NCI-H69 (cell line): ENCODE measurements at places on chromosomes 2 and 18.

GRCh38 chr2:112081262-112081661, 26.2 kb downstream of the TMEM87B start:
- no peak for DNase-seq

DNA sequence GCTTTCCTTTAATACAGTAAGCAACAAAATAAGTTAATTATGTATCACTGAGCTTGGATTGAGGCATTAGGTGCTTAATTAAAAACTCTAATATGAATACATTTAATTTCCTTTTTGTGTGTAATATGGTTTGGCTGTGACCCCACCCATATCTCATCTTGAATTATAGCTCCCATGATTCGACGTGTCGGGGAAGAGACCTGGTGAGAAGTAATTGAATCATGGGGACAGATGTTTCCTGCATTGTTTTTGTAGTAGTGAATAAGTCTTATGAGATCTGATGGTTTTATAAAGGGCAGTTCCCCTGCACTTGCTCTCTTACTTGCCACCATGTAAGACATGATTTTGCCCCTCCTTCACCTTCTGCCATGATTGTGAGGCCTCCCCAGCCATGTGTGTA, 325.4 kb upstream of the CDH7 start:
- DNase-seq, result no peak

GRCh38 chr2:187554011-187554703, at the start of gene TFPI:
TFPI (minus strand) TSS chr2:187554435; CDS start chr2:187503768, 50,667 bp downstream.
- peak; percentile 22 for DNase-seq

DNA sequence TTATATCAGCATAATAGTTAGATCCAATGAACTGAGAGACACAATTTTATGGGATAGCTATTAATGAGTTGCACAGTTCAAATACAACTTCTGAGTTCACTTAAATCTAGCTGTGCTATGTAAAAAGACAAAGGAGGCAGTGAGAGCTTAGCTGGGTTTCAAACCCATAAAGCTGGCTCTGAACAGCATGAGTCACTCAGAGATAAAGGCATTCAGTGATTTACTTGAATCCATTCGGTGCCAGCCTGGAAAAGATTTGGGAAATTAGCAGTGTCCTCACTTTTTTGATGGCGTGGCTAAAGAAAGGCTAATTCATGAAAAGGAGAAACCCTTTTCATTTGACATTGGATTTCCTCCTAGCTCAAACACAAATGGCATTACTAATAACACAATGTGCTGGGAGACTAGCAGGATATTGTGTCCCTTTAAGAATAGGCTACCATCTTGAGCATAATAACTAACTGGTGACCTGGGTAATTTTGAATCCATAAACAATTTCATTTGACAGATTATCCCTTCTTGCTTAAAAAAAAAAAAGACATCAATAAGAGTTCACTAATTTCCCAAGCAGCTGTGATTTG, 98.4 kb upstream of the NEUROD1 start:
- peak; percentile 37 for DNase-seq

DNA sequence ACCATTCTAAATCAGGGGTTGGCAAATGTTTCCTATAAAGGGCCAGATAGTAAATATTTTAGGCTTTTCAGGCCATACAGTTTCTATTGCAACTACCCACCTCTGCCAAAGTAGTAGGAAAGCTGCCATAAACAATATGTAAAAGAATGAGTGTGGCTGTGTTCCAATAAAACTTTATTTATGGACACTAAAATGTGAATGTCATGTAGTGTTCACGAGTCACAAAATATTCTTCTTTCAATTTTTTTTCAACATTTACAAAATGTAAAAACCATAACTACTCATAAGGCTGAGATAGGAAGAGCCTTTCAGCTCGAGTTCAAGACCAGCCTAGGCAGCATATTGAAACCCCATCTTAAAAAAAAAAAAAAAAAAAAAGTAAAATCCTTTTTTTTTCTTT, 13.4 kb downstream of the KCNG3 start:
- DNase-seq, result no peak

- DNase-seq, result no peak
These were observed 16.2 kb downstream of the MSH6 start for GRCh38 chr2:47799031-47799609.

DNA sequence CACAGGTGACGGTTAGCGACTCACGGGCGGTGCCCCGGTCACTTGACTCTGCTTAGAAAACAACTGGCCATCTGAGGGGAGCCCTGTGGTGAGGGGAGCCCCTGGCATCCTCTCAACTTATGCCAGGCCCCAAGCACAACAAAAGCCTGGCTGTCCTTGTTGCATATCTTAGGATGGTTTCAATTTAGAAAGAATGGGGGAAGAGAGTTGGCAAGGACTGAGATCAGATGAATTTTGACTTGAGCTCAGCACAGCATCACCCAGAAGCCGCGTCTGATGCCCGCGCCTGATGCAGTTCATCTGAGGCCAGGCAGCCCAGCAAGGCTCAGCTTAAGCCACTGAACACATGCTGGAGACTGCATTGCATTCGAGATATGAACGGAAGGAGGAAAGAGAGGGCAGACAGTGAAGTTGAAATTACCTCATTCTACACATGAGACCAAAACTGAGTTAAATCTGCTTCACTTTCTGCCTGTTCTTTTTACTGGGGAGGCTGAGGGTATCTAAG, 36.8 kb downstream of the MYT1L start:
- no peak for DNase-seq

DNA sequence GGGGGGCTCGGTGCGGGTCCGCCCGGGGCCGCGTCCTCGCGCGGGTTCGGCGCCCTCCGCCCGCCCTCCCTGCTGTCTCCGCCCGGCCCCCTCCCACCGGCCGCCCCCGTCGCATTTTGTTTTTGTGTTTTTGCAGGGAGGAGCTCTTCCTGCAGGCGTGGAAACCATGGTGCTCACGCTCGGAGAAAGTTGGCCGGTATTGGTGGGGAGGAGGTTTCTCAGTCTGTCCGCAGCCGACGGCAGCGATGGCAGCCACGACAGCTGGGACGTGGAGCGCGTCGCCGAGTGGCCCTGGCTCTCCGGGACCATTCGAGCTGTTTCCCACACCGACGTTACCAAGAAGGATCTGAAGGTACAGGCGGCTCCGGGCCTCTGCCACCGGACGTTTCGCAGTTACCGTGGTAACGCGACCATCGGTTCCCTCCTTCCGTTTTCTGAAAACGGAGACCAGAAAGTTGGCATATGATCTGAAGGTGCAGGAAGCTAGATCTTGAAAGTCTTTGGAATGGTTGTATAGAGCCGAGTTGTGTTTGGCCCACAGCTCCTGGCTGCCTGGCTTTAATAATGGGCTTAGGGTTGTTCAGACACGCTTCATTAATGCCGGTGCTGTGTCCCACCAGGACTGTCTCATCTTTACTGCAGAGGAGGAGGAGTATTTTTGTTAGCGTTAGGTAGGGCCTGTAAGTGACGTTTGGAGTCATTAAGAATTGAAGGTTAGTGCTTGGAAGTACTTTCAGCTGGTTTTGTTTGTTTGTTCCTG, 891 bp downstream of the KDM3A start:
- DNase-seq, result peak; percentile 60

DNA sequence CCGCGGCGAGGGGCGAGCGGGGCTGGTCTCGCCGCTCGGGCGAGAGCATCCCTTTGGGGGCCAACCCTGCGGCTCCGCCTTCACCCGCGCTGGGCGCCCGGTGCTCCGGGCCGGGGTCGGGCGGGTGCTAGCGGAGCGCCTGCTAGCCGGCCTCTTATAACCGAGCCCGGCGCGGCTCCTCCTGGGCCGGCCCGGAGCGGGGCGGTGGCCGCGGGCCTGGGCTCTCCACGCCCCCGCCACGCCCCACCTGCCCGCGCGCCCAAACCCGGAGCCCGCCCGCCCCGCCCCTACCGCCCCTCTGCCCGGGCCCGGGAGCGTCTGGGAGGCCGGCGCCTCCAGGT, at the start of gene FOXI3:
FOXI3 (minus strand) TSS at position 129 of the 341 bp plus-strand sequence. CDS start 158 bp downstream, outside the sequence.
- peak; percentile 73 for DNase-seq

GRCh38 chr18:362311-363290, 94.8 kb upstream of the THOC1 start:
- DNase-seq, result peak; percentile 79

DNA sequence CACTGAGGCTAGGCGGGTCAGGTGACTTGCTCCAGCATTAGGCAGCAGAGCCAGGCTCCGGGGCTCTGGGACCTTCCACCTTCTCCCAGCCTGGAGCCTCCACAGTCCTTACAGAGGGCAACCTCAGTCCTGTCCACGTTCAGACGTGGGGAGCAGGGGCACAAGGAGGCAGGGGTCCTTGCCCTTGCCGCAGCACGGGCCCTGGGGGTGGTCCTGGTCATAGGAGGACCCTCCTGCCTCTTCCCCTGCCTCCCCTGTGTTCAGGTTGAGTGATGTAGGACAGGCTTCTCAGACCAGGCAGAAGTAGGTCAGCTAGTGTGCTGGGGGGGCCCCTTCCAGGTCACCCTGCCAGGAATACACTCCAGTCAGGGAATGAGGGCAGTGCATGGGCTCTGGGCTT, 5.4 kb upstream of the ARHGEF4 start:
- DNase-seq, result no peak

DNA sequence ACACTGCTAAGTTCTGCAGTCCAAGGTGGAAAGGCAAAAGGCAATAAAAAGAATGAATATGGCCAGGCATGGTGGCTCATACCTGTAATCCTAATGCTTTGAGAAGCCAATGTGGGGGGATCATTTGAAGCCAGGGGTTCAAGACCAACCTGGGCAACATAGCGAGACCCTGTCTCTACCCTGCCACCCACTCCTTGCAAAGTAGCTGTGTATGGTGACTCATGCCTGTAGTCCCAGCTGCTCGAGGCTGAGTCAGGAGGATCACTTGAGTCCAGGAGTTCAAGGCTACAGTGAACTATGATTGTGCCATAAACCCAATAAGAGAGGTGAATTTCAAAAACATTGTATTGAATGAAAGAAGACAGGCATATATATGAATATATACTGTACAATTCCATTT, 2.4 kb downstream of the MYL12B start:
- DNase-seq, result no peak

DNA sequence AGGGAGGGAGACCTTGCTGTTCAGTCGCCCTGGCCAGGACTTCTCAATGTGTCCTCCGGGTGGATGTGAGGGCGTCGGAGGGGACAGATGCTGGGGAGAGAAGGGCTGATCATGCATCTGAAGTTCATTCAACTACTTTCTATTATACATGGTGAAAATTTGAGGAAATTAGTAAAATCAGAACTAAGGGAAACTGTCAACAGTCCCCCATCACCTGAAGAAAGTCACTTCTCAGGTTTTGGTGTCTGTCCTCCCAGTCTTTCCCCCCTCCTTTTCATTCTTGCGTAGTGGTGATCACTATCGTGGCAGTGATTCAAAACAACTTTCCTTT, 17.4 kb upstream of the ACKR3 start:
- no peak for DNase-seq

DNA sequence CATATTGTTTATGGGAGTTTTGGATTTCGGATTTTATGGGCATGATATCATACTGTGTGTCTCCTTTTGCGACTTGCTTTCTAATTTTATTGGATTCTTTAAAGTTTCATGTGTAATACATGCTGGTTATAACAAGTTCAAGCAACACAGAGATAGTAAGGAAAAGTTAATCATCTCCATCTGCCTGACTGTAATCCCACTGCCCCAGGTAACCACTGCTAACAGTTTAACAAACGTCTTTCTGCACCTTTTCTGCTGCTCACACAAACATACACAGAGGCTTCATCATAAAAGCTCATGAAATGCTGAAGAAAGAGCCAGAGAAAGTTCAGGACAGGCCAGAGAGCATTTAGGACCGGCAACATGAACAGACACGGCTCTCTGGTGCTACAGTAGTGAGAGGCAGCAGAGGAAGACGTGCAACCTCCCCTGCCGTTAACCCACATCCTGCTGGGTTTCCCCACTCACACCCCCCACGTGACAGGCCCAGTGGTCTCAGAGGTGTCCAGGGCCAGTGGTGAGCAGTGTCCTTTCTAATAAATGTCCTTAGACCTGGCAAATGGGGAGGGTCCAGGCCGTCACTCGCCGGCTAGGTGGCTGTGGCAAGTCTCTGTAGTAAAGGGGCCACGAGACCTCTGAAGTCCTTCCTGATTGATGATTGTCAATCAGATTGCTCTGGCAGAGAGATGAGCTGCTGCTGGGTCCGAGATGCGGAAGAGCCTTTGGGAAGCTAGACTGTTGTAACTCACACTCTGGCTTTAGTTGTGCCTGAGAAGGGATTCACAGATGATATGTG, 43.0 kb upstream of the SLC1A4 start:
- no peak for DNase-seq

- no peak for DNase-seq
These were observed 82.0 kb downstream of the GALNT13 start for GRCh38 chr2:153953761-153954160.

- DNase-seq, result no peak
These were observed 170.6 kb downstream of the METTL4 start for GRCh38 chr18:2400701-2401196.

GRCh38 chr2:176118601-176119339, 2.2 kb downstream of the HOXD10 start:
- no peak for DNase-seq
